Small intestine (tissue), 16 donors: ENCODE measurements at places on chromosomes 6 and 20. TPM values are rescaled to one million over a fixed set of nuclear protein-coding genes. Genes with fewer than 3 reads are reported as not detected.
A peak's percentile ranks its signal among the peaks of the same experiment; 100 is the strongest.

DNA sequence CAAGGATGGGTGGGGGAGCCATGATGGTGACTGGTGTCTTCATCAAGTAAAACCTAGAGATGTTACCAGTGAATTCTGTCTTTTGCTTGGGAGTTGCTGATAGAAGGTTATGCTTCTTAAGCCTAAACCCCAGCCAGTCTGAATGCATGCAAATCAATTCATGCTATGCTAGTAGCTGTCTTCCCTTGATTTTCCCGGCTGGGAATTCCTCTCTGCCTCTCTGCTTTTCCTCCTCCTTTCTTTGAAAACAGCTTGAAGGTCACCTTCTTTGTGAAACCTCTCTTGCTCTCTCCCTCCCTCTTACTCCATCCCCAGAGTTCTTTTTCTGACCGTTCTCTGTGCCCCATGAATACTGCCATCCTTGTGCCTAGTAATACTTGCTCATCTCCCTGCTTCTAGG, 58.9 kb downstream of the TMEM200A start:
- no peak overlapping the region for H3K4me3 ChIP-seq
- no peaks in the 10 kb centered on the region for H3K4me1 ChIP-seq
- peaks cover 6% of the 10 kb centered on the region for H3K36me3 ChIP-seq

GRCh38 chr6:114892211-114892610, 549.4 kb upstream of the HS3ST5 start:
- H3K4me3 ChIP-seq = no peak overlapping the region
- no peak overlapping the region for H3K27ac ChIP-seq
- DNase-seq = no peak
- no peaks in the 10 kb centered on the region for H3K4me1 ChIP-seq

- H3K4me1 ChIP-seq = no peaks in the 10 kb centered on the region
- H3K27ac ChIP-seq = no peak overlapping the region
- no peak for DNase-seq
- H3K27me3 ChIP-seq = no peaks in the 10 kb centered on the region
- no peaks in the 10 kb centered on the region for H3K36me3 ChIP-seq
Observed at GRCh38 chr20:20084296-20084752, 32.0 kb downstream of the CFAP61 start.

DNA sequence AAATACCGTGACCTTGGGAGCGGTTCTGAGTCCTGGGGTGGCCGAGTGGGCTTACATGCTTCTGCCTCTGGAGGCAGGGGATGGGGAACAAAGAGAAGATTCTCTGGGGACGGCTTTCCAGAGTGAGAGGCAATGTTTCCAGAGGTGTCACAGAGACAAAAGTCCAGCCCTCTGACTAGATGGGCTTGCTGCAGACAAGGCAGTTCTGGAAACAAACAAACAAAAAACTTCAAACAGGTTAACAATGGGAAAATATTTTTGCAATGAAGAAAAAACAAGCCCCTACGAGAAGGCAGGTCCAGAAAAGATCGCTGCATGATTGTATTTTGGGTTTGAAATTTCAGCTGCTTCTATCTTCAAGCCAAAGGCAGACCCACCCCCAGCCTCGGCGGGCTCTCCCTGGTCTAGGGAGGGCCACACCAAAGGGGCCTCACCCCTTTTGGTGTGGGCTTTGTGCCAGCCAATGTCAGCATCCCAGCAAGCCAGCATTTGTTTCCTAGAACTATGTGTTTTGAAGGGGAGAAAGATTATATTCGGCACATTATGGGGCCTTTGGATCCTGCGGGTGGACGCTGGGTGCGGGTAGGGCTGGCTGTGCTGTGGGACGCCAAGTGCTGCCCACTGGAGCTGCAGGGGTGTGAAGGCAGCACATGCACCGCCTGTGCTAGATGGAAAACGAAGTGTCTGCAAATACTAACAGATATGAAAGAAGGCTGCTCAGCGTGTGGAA, 42.9 kb downstream of the RIOK1 start:
- no peaks in the 10 kb centered on the region for H3K27me3 ChIP-seq
- no peak for DNase-seq
- no peak overlapping the region for H3K4me3 ChIP-seq
- no peaks in the 10 kb centered on the region for H3K36me3 ChIP-seq
- no peak overlapping the region for H3K27ac ChIP-seq

- no peaks in the 10 kb centered on the region for H3K4me1 ChIP-seq
- no peaks in the 10 kb centered on the region for H3K36me3 ChIP-seq
- no peak for DNase-seq
- no peaks in the 10 kb centered on the region for H3K27me3 ChIP-seq
- H3K27ac ChIP-seq = no peak overlapping the region
Observed at GRCh38 chr6:1004885-1005630, 306.8 kb upstream of the FOXQ1 start.

DNA sequence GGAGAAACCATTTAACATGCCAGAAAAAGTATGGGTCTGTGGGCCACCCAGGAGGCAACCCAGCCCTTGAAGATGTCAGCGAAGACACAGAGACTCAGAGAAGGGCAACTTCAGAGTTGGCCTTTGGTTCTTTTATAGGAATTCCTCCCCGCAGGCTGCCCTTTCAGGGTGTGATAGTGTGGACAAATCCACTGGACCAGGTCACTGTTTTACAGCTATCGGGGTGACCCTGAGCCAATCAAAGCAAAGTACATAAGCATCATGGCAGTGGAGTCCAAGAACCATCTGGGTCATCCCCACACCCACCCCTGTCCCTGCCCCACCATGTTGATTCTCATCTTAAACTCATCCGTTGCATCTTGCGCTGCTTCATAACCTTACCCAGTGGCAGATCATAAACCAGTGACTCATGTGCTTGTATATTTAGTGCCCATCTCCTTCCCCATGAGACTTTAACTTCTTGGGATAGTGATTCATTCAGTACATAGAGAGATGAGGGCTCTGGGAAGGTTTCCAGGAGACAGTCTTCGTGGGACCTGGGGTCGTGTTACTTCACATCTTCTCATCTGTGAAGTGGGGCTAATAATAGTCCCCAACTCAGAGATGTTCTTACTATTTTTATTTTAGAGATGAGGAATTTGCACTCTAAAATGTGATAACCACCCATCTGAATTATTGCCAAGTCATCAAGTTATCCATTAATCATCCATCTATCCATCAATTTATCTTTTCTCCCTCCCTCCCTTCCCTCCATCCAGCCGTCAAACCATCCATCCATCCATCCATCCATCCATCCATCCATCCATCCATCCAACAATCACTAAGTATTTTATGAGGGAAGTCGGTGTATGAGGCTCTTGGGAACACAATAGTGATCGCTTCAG, 51.0 kb downstream of the EDN3 start:
- no peaks in the 10 kb centered on the region for H3K36me3 ChIP-seq
- no peak overlapping the region for H3K27ac ChIP-seq
- no peak overlapping the region for H3K4me3 ChIP-seq
- H3K4me1 ChIP-seq = no peaks in the 10 kb centered on the region

DNA sequence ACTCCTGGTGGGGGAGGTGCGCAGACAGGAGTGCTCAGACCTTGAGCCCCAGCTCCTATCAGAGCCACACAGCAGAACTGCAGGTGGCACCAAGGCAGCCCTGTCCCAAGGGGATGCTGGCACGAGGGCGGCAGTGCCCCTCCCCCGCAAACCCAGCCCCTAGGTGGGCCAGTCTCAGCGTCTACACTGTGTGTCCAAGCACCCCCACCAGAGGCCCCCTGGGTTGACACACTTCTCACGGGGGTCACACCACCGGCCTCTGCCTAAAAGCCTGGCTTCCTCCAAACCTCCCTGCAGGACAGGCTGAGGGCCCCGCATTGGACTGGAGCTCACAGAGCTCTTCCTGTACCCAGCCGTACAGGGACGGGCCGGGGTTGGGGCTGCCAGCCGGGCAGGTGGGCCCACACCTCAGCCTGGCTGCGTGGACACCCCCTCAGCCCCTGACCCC, 8.1 kb downstream of the SLC2A4RG start:
- no peaks in the 10 kb centered on the region for H3K27me3 ChIP-seq
- DNase-seq = no peak
- no peak overlapping the region for H3K27ac ChIP-seq
- H3K36me3 ChIP-seq = no peaks in the 10 kb centered on the region

DNA sequence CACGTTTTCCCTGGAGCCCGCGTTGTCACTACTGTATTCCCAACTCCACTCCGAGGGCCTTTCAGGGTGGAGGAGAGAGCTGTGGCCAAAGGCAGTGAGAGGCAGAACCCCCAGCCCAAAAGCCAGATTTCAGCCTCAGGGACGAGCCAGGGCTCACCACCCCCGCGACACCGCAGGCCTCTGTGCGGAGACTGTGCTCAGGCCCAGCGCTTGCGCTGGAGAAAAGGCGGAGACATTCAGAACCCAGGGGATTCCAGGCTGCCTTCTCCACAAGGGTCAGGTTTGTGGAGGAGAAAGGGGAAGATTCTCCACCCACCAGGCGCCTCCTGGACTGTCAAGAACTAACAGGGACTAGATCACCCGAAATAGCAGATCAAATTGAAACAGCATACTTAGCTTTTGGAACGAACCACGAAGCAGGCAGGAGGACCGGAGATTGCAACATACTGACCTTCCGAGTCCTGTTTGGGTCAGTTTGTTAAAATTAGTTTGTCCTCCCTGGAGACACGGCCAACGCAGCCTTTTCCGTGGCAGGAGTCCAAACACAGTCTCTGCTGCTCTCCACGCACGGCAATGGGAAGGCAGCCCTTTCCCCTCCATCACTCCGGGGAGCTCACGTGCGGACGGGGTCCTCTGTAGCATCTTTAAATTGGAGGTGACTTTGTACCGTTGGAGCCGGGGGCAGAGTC, 14.4 kb downstream of the DLL1 start:
- H3K27me3 ChIP-seq = peaks cover 2% of the 10 kb centered on the region
- peak overlapping the region; percentile 38 for H3K27ac ChIP-seq
- no peak overlapping the region for H3K4me3 ChIP-seq
- peaks cover 1% of the 10 kb centered on the region for H3K36me3 ChIP-seq
- no peaks in the 10 kb centered on the region for H3K4me1 ChIP-seq

GRCh38 chr6:1238040-1238439, 73.9 kb upstream of the FOXQ1 start:
- H3K27ac ChIP-seq = no peak overlapping the region
- H3K4me3 ChIP-seq = no peak overlapping the region
- H3K4me1 ChIP-seq = peaks cover 5% of the 10 kb centered on the region
- no peaks in the 10 kb centered on the region for H3K36me3 ChIP-seq
- no peak for DNase-seq

DNA sequence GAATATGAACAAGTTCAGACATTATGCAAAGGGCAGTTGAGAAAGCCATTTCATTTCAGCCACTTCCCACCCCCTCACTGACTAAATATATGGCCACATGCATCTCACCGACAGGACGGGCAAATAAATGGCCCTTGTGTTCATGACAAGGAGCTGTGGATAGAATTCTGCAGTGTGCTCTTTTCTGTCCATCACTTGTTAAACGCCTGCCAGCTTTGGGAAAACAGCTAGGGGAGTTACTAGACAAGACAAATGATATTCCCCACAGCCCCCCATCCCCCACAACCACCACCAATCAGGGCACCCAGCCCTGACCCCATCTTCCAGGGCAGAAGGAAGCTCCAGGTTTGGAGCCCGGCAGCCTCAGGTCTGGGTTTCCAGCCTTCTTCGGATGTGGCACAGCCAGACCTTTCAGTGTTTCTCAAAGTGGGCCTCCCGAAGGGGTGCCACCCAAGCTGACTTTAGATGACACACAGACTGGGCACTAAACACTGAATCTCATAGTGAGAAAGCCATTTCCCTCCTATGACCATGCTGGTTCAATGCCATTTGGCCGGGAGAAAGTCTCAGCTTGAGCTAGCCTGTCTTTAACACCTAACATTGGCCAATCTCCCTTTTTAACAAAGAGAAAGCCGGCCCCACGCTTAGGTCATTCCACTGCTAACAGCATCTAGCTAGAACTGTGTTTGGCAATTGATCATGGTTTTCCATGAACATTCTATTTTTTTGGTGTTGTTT, 4.0 kb upstream of the RIPOR3 start:
- DNase-seq = no peak
- no peak overlapping the region for H3K4me3 ChIP-seq
- peaks cover 9% of the 10 kb centered on the region for H3K4me1 ChIP-seq
- H3K27ac ChIP-seq = no peak overlapping the region
- H3K27me3 ChIP-seq = peaks cover 23% of the 10 kb centered on the region

- no peak overlapping the region for H3K4me3 ChIP-seq
- H3K36me3 ChIP-seq = no peaks in the 10 kb centered on the region
- H3K27me3 ChIP-seq = no peaks in the 10 kb centered on the region
- no peaks in the 10 kb centered on the region for H3K4me1 ChIP-seq
Observed at GRCh38 chr20:23122321-23122720, 36.2 kb upstream of the CD93 start.

The STX16 gene
- 73.4 TPM for polyA plus RNA-seq

- no peak overlapping the region for H3K27ac ChIP-seq
- H3K4me3 ChIP-seq = no peak overlapping the region
- no peaks in the 10 kb centered on the region for H3K27me3 ChIP-seq
- DNase-seq = no peak
- H3K36me3 ChIP-seq = no peaks in the 10 kb centered on the region
Observed at GRCh38 chr6:129882510-129883023, 21.5 kb upstream of the TMEM244 start.

GRCh38 chr6:31622684-31623091, 2.2 kb downstream of the PRRC2A start:
- no peak overlapping the region for H3K27ac ChIP-seq
- no peak overlapping the region for H3K4me3 ChIP-seq
- H3K27me3 ChIP-seq = no peaks in the 10 kb centered on the region
- H3K36me3 ChIP-seq = peaks cover 19% of the 10 kb centered on the region

DNA sequence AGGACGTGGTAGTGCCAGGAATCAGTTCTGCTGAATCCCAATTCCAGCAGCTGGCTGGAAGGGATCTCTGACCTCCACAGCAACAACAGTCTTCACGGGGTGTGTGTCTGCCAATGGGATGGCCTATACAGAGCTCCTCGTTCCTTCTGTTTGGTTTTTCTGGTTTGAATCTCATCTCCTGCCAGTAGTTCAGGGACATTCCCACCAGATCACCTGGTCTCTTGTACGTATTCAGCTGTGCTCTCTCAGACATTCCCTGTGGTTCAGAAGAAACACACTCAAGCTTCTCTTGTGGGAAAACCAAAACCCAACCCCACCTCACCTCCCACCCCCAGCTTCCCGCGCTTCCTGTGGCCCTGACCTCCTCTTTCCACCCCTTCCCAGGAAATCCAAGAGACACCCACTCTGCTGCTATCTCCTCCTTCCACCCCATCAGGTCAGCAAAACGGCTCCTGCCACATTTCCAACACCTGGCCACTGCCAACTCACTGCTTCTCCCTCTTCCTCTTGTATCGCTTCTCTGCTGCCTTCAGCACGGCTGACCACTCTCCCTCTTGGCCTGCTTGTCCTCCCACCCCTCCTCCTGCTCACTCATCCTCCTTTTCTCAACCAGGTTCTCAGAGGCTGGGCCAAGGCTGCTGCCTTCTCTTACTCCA, 63.3 kb upstream of the PTGIS start:
- peaks cover 6% of the 10 kb centered on the region for H3K36me3 ChIP-seq
- H3K4me3 ChIP-seq = no peak overlapping the region
- no peak overlapping the region for H3K27ac ChIP-seq
- no peaks in the 10 kb centered on the region for H3K27me3 ChIP-seq
- no peak for DNase-seq
- no peaks in the 10 kb centered on the region for H3K4me1 ChIP-seq

DNA sequence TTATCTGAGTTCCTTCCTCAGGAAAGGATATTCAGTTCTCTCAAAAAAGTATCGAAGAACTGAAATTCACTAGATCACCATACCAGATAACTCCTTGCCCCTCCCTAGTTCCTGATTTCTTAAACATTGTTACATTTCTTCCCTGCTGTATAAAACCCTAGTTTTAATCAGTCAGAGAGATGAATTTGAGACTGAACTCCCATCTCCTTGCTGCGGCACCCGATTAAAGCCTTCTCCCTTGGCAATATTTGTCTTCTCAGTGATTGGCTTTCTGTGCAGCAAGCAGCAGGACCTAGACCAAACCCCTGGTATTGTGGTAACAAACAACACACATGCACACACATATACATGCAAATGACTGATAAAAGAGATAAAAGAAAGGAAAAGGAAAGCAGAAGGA, 1364.6 kb upstream of the GJE1 start:
- H3K27me3 ChIP-seq = no peaks in the 10 kb centered on the region
- DNase-seq = no peak
- H3K4me1 ChIP-seq = no peaks in the 10 kb centered on the region
- no peaks in the 10 kb centered on the region for H3K36me3 ChIP-seq
